ENCODE measurements at places on chromosomes 3 and 15.

DNA sequence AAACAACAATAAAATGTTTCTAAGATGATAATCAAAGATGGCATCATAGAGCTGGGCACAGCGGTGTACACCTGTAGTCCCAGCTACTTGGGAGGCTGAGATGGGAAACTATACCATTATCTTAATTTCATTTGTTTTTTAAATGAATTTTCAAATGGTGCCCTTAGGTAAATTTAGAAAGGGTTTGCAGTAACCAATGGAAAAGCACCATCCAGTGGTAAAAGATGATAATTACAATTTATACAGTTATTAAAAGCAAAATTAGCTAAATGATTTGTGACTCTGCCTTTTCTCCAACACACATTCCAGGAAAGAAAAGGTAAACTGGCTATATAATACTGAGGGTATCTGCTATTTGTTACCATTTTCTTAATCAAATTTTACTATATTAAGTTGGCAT, 14.4 kb upstream of the ANKRD28 start:
- no peak for DNase-seq

DNA sequence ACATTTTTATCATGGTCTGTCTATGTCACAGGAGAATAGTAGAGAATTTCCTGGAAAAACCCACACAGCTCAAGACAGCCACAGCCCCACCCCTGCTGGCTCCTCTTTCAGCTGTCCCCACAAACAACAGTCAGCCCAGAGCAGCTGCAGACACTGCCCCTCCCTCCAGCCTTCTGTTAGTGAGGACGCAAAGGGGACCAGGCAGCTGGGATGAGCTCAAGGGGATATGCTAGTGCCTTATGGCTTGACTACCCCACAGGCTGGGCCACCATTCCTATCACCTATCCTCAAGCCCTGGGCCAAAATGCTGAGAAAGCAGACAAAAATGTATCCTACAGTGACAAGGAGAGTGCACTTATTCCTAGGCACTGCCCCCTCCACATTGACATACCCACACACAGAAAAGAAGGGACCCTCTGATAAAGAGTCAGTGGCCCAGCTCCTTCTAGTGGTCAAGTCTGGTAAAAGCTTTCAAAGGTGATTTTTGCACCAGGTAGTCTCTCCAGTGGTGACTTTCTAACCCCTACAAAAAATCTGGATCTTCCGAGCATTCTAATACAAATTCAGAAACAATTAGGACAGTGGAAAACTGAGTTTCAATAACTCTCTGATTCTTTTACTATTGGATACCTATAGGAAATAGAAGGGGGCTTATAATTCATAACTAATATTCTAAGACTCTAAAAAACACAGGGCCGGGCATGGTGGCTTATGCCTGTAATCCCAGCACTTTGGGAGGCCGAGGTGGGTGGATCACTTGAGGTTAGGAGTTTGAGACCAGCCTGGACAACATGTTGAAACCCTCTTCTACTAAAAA, 3.0 kb upstream of the MAP1A start:
- DNase-seq: no peak

- DNase-seq: no peak
Measured at GRCh38 chr15:101438482-101439284, 50.8 kb downstream of the PCSK6 start.

DNA sequence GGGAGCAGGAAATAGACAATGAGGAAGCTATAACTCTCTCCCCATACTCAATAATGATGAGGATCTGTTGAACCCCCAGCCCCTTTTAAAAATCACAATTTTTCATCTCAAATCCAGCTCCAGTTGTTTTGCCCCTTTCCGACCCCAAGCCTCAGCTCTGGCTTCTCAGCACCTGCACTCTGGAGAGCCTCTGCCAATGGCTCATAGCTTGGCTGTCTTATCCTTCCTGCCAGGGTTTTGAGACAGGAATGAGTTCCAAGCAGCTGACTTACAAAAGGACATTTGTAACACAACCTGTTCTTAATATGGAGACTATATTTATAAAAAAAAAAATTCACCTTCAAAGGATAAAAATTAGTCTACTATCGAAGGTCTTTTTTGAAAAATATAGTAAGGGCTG, 105.9 kb upstream of the NEDD4 start:
- DNase-seq: no peak

GRCh38 chr15:58398071-58398470, 33.7 kb upstream of the LIPC start:
- DNase-seq: no peak

- DNase-seq: no peak
Measured at GRCh38 chr3:146813496-146813895, 208.3 kb upstream of the PLSCR5 start.

- DNase-seq: peak; percentile 59
Measured at GRCh38 chr3:125150525-125151441, 61.8 kb downstream of the SLC12A8 start.

- no peak for DNase-seq
Measured at GRCh38 chr15:28978011-28978378, 92.2 kb downstream of the APBA2 start.

DNA sequence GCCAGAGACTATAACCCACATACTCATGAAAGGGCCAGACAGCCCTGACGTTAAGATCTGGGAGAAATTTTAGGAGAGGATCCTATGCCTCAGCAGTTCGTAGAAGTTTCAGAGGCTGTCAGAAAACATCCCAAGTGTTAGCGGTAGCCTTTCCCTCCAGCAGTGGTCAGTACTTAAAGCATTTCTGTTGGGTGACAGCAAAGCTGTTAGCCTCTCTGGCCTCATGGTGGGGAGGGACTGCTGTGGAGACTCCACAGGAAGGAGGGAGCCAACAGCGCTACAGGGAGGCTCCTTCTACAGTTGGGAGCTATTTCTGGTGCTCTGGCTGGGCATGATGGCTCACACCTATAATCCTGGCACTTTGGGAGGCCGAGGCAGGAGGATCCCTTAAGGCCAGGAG, 27.4 kb downstream of the IDH2 start:
- no peak for DNase-seq

- DNase-seq: no peak
Measured at GRCh38 chr3:9779721-9780457, 10.1 kb upstream of the CAMK1 start.

DNA sequence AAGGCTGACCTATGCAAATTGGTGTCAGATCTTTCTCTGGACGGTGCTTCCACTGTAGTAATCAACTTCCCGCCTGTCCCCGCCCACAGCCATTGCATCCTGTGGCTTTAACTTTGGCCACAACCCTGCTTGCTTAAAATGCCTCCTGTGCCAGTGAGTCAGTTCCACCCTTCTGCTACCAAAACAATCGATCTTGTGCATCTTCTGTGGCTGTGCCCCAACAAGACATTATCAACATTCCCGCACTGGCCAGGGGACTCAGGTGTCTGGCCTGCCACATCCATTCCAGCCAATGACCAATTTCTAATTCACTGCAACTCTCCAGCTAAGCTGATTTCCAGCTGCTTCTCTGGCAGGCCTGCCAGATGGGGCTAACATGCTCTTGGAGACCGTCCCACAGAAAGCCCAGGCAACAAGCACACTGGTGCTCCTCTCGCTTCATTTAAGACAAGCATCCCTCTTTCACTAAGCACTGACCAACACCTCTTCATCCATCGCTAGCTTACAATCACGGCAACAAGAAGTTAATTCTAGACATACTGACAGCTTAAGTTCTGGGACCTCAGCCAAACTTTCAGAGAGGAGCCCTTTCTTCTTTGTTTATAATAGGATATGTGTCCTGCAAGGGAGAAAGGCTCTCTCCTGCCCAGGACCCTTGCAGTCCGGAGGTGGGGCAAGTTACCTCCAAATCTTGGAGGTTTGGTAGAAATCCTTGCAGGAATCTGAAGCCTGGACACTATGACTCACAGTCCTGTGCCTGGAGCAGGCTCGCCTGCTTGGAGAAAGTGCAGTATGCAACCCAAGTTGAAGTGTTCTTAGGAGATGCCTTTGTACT, 6.7 kb downstream of the CA12 start:
- no peak for DNase-seq

GRCh38 chr3:150271591-150271960, 136.5 kb upstream of the TSC22D2 start:
- DNase-seq: no peak

DNA sequence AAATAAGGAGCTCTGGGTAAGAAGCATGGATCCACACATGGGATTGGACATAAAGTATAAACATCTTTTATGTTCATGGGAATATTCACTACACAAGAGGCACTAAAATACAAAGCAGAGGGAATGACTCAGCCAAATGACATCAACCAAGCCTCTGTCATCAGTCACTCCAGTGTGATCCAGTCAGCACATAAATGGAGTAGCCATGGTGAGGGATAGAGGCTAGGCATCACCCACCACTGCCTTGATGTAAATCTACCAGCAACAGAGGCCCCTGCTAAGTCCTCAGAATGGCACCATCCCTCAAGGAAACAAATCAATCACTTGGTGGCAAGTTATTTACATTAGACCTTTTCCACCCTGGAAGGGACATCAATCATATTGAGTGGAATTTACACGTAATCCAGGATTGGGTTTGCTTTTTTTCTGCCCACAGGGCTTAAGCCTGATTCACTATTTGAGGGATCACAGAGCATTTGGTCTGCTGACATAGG, 27.2 kb downstream of the VEPH1 start:
- no peak for DNase-seq

DNA sequence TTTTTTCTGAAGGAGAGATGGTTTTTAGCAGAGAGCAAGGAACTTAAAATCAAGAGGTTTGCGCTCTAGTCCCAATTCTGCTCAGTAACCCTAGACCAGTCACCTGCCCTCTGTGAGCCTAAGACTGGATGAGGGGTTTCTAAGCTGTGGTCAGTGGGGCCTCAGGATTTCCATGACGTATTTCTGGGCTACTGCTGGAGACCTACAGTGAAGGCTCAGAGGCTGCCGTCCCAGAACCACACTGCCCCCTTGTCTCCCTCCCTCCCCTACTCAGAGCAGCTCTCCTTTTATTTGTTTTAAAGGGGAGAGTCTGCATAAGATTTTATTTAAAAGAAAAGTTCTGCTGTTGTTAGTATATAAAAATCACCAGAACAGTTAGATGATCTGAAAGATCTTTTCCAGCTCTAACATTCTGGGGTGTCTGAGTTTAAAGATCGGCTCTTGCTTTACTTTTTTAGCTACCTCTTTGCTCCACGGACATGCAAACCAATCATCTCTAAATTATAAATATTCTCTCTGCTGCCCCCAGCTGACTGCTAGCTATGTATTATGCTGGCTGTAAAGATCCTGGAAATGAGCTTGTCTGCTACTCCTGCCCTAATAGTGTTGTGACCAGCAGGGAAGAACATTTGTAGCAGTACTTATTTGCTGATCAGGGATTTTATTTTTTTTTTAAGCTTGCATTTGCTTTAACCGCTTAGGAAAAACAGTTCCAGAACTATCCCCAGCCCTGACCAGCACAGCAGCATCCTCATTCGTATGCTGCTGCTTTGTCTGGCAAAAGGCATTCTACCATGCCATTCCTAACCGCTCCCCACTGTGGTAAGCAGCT, 28.6 kb upstream of the NDUFB4 start:
- DNase-seq: no peak

- DNase-seq: no peak
Measured at GRCh38 chr3:126672340-126672739, 17.4 kb upstream of the TXNRD3 start.

DNA sequence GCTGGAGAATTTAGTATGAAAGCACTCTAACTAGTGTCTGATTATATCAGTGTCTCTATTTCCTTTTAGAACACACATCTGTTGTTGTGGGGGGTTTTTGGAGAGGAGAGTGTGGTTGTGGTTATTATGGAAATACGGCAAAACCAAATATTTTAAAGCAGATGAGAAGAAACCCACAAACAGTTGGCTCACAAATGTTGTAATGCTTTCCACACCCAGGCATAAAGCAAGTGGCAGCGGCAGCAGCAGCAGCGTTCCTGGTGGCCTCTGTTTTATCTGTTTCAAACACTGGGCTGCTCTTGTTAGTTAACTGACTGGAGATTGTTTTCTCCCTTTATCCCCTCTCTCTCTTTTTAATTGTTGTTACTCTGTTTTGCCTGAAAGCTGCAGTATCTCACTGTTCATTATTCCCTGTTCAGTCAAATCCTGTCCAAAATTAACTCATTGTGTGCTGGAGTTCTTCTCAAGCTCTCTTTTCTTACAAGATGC, 1045.5 kb upstream of the NR2F2 start:
- DNase-seq: no peak

DNA sequence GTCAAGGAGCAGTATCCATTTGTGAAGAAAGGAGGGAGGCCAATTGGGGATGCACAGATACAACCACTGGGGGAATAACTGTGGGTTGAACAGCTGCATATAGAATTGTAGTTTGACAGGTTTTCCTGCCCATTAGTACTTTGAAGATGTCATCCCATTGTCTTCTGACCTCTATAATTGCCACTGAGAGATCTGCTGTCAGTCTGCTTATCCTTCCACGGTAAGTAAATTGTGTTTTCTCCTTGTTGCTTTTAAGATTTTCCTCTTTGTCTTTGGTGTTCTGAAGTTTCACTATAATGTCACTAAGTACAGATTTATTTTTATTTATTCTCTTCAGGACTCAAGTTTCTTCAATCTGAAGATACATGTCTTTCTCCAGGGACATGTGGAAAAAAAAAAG, 56.6 kb downstream of the MOBP start:
- DNase-seq: no peak

DNA sequence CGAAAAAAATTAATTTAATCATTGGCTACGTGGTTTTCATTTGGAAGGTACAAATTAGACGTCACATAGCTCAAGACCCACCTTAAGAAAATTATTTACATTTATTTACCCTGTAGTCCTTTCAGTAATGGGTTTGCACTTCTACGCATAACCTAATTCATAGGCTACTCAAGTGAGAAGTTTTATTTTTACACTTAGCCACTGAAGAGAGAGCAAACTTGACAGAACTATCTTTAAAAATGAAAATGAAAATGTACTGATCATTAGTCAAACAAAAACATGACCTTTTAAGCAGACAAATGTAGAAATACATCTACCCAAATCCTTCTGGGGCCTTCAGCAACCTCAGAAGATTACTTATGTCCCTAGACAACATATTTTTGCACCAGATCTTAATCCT, 269.4 kb upstream of the TTC14 start:
- no peak for DNase-seq

GRCh38 chr3:37148208-37148607, 26.2 kb downstream of the LRRFIP2 start:
- no peak for DNase-seq

- DNase-seq: no peak
Measured at GRCh38 chr15:85743392-85744055, 51.2 kb downstream of the KLHL25 start.

DNA sequence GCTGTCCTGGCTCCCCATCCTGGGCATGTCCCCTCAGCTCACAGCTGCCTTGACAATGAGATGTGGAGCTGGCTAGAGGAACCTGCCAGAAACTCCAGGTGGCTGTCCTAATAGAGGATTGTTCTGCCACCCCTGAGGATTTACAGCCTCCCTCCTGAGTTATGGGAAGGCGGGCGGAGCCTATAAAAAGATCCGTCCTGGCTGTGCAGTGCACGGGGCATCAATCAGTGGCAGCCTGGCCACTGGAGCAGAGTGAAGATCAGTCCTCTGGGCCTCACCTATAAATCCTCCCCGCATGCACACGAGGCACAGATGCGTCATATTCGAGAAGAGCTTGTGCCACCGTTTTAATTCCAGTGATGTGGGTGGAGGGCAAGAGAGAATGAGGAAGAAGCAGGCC, 90.0 kb downstream of the MEGF11 start:
- DNase-seq: no peak

GRCh38 chr3:177287231-177287630, 89.9 kb upstream of the TBL1XR1 start:
- no peak for DNase-seq

- DNase-seq: no peak
Measured at GRCh38 chr15:71145648-71146047, 30.4 kb downstream of the THSD4 start.

GRCh38 chr3:48274452-48274851, 33.5 kb downstream of the ZNF589 start:
- no peak for DNase-seq

- no peak for DNase-seq
Measured at GRCh38 chr15:70650567-70651302, 112.6 kb downstream of the UACA start.

Measured in stimulated activated CD4-positive, alpha-beta T cell treated with anti-CD3 and anti-CD28 coated beads, Interleukin-1b, Interleukin-23, amount 100 ng/mL, for 4 hours (primary cell).